ENCODE measurements at places on chromosomes 4 and X.

DNA sequence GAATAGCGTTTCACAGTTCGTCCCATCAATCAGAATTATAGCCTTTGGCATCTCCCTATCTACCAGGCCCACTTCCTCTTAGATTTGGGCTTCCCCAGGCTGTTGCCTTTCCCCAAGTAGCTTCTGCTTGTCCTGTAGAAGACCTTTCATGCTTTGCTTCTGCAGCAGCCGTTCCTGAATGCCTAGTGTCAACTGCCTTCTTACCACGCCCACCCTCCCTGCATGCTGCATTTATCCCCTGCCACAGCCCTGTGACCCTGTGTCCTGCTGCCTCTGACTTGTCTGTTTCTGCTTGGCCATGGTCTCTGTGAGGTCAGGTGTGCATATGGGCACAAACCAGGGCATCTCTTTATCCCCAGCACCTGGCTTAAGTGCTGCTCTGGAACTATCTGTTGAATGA is 56.3 kb downstream of the HTT start:
- no peak for DNase-seq

GRCh38 chr4:183469285-183469684 is 24.8 kb downstream of the CDKN2AIP start:
- DNase-seq, result no peak

GRCh38 chr4:91621446-91621845 is 682.3 kb upstream of the GRID2 start:
- DNase-seq, result no peak

GRCh38 chr4:113623274-113623894 is 138.2 kb downstream of the CAMK2D start:
- DNase-seq, result no peak

GRCh38 chrX:85922821-85923220 is 124.5 kb downstream of the CHM start:
- no peak for DNase-seq

- no peak for DNase-seq
Observed at GRCh38 chr4:83417566-83417965, 38.1 kb downstream of the HELQ start.

DNA sequence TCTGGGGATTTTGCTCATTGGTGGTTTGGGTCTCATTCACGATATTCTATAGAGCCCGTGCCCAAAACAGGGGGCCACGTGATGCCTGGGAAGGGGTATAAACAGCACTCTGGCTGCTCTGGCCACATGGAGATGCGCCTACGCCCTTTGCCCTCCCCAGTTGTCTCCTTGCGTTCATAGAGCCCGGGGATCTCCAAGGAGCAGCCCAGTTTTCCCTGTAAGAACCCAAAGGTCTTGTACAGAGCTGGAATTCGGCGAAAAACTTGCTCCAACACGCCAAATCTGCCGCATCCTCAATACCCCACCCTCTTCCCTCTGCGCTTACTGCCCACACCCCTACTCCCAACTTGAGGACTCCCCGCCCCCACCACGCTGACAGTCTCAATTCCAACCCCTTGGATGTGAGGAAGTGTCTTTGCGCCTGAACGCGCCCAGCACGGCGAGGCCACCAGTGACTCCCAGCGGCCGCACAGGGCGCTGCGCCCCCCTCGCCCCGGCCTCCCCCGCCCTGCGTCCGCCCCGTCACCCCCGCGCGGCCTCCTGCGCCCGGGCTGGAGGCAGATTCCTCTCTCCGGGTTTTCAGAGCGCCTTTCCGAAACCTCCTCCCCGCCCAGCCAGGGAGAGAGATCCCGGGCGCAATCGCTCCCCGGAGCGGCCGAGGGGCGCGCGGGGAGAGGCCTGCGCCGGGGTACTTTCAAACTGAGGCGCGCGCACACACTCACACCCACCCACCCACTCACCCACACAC is at the start of gene NHS:
NHS (plus strand) TSS at position 582 of the 748 bp plus-strand sequence. CDS start 558 bp downstream, outside the sequence.
- DNase-seq, result peak; percentile 21

DNA sequence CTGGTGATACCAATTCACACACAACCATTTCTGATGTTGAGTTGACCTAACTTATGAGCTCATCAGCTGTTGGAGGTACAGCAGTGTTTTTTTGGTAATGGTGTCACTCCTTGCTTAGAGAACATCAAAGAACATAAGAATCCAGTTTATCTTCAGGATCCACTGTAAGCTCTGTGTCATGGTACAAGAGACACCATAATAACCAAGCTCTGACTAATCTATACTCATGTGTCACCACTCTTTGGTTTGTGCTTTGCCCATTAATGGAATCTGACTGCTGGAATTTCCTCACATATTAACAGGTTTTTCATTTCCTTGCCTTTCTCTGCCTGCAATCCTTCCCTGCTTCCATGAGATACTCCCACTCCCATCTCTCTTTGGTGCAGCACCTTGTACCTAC is 735.1 kb upstream of the LCORL start:
- no peak for DNase-seq

GRCh38 chr4:107863850-107864371 is 39.2 kb downstream of the SGMS2 start:
- DNase-seq, result peak; percentile 45

DNA sequence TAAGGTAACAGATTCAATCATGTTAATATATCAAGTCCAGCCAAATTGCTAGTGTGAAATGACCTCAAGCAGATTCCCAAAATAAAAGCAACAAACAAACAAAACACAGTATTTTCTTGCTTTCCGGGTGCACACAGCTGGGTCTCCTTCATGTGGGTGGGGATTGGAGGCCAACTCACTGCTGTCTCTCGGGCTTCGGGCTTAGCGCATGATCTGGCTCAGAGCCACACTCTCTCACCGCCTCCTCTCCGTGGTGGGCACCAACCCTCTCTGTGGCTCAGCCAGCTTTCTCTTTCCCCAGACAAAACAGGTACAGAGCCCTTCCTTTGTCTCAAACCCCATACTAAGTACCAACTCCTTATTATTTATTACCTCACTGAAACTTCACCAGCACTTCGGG is 2.9 kb upstream of the REELD1 start:
- no peak for DNase-seq

GRCh38 chr4:156820931-156821330 is 150.7 kb downstream of the PDGFC start:
- DNase-seq, result no peak

- no peak for DNase-seq
Observed at GRCh38 chrX:41177297-41177696, 92.1 kb downstream of the USP9X start.

GRCh38 chr4:26590639-26591038 is 6.8 kb downstream of the TBC1D19 start:
- no peak for DNase-seq

GRCh38 chr4:121574618-121575017 is 122.2 kb downstream of the ANXA5 start:
- no peak for DNase-seq

- no peak for DNase-seq
Observed at GRCh38 chr4:819401-820229, 6.3 kb downstream of the CPLX1 start.

DNA sequence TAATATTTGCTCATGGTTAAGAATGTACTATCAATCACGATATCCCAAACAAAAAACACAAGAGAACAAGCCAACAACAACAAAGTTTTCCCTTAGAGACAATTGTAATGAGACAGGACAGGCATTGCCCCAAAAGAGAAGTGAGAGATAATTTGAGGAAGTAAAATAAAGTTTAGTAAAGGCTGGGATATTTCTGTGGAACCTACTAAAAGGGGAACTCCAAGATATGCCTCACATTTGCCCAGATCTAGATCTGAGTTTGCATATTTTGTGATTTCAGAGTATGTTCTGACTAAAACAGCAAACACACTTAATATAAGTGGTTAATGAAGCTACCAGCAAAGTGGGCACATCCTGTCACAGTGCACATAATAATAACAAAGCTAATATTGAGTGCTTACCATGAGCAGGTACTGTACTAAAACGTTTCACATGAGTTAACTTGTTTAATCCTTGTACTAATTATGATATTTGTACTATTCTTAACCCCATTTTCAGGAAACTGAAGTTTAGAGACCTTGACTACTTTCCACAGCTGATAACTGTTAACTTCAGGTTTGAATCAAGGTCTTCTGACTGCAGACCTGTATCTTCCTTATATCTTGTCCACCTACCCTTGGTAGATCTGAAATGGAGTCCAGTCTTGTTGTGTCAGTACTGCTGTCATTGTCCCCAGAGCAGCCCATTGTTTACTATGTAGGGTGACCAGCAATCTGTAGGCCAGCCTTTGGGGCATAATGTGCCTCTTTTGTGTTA is 26.0 kb upstream of the BMP2K start:
- DNase-seq, result no peak

GRCh38 chr4:120209706-120210105 is 143.1 kb upstream of the MAD2L1 start:
- DNase-seq, result no peak

DNA sequence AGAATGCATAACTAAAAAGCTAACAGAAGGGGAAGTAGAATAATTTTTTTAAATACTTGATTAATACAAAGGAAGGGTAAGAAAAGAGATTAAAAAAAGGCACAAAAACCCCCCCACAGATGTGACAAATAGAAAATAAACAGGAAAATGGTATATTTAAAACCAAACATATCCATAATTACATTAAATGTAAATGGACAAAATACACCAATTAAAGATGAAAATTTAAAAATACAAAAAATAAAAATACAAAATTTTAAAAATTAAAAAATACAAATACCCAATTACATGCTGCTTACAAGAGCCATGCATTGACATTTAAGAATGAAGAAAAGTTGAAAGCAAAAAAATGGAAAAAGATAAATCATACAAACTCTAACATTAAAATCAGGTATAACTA is 86.0 kb downstream of the SEL1L3 start:
- DNase-seq, result no peak

- DNase-seq, result no peak
Observed at GRCh38 chr4:185737489-185738037, 74.4 kb downstream of the SORBS2 start.

GRCh38 chrX:107673933-107674479 is 45.7 kb downstream of the PRPS1 start:
- peak; percentile 94 for DNase-seq

- DNase-seq, result no peak
Observed at GRCh38 chr4:5638316-5638715, 70.0 kb downstream of the EVC2 start.

- DNase-seq, result no peak
Observed at GRCh38 chr4:38133711-38134480, 173.7 kb downstream of the PTTG2 start.

- no peak for DNase-seq
Observed at GRCh38 chr4:95415346-95415771, 133.4 kb downstream of the UNC5C start.

- no peak for DNase-seq
Observed at GRCh38 chrX:130507015-130507414, 105.2 kb downstream of the RBMX2 start.

- no peak for DNase-seq
Observed at GRCh38 chr4:185738820-185739219, 73.2 kb downstream of the SORBS2 start.

DNA sequence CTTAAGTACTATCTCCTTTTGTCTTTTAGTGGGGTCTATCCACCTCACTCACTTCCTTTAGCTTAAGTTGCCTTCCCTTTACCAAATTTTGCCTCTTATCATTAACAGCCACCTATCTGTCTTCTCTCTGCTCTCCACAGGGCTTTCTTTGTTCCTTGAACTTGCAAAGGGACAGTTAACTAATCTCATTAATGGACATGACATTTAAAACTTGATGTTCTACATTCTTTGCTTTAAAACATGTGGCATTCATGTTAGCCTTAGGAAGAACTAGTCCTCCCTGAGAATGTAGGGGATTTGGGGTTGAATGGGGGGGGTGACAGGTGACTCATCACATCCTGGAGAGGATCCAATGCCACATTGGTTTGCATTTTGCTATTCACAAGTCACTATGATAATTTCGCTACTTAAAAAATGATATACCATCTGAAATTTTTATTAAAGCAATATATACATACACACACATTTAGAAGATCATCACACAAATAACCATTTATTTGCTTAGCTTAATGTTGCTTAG is 41.0 kb upstream of the DMD start:
- DNase-seq, result no peak

DNA sequence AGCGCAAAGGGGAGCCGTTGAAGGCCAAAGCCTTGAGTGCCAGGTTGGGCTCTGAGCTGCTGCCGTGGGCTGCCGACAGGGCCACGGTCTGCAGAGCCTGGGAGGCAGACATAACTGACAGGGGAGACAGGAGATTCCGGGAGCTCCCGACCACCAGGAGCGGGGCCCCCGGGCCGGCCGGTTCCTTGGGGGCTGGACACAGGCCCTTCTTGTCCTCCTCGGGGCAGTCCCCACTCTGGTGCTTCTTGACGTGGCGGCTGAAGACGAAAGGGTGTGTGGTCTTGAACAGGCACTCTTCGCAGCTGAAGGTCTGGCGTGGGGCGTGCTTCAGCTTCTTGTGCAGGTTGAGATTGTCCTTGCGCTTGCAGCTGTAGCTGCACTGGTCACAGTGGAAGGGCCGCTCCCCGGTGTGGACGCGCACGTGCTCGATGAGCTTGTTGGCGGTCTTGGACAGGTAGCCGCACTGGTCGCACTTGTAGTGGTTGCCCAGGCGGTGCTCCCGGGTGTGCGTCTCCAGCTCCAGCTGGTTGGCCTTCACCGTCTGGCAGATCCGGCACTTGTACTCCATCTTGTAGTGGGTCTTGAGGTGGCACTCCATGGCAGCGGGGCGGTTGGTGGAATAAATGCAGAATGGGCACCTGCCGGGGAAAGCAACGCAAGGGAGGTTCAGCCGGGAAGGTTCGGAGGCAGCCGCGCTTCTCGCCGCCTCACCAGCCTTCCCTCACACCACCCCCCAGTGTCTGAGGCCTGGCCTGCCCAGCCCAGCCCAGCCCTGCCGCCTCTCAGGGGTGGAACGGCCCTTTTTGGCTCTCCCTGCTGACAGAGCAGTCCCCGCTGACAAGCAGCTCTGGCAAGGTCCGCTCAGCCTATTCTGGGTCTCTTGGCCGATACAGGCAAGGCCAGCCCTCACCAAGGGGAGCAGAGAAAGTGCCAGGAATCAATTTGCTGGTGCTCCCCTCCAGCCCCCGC is 81.3 kb downstream of the C4orf51 start:
- DNase-seq, result no peak

- DNase-seq, result no peak
Observed at GRCh38 chr4:123102897-123103471, 180.6 kb upstream of the NUDT6 start.

- no peak for DNase-seq
Observed at GRCh38 chrX:109707319-109707718, 25.7 kb downstream of the ACSL4 start.

GRCh38 chr4:2812612-2813354 is 19.9 kb downstream of the SH3BP2 start:
- DNase-seq, result peak; percentile 42

- DNase-seq, result no peak
Observed at GRCh38 chr4:152990471-152991131, 54.5 kb downstream of the FHDC1 start.

GRCh38 chrX:22186165-22186564 is 86.5 kb upstream of the CBLL2 start:
- DNase-seq, result no peak

GRCh38 chrX:10049236-10049635 is 82.1 kb downstream of the CLDN34 start:
- no peak for DNase-seq

GRCh38 chr4:38730830-38731646 is 51.8 kb downstream of the TLR10 start:
- peak; percentile 91 for DNase-seq

Data from activated CD8-positive, alpha-beta T cell treated with anti-CD3 and anti-CD28 coated beads for 36 hours (primary cell).